ENCODE measurements at places on chromosomes 2 and 18. TPM values are rescaled to one million over a fixed set of nuclear protein-coding genes. Genes with fewer than 3 reads are reported as not detected.
A peak's percentile ranks its signal among the peaks of the same experiment; 100 is the strongest.

- DNase-seq = no peak
Observed at GRCh38 chr18:79738581-79739439, 58.9 kb upstream of the KCNG2 start.

GRCh38 chr2:20514596-20515269, 67.9 kb downstream of the RHOB start:
- DNase-seq = peak; percentile 97

DNA sequence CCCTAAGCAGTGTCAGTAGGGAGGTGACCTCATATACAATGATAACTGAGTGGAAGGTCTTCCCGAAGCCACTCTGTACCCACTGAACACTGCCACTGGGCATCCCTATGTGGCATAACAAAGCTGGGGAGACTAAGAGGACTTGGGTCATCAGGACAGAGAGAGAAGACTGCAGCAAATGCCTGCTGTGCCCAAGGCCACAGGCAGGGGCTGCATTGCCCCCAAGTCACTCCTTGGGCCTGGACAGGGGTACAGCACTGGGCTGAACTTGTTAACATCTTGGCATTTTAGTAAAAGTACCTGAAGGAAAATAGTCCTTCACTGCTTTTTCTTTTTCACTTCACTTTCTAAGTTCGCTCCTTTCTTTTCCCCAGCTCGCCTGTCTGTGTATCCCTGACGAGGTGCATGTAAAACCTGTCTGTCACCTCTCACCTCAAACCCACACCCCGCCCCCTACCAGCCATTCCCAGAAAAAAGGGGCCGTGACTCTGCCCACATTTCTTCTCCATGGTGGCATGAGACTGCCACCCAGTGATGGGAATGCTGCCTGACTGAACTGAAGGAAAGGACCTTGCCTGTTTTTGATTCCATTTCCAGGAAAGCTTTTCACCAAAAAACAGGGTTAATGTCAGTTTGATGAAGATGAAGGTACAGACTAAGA, 62.9 kb downstream of the MTHFD2 start:
- peak; percentile 42 for DNase-seq

GRCh38 chr18:78704971-78705461, 274.6 kb upstream of the SALL3 start:
- no peak for DNase-seq

DNA sequence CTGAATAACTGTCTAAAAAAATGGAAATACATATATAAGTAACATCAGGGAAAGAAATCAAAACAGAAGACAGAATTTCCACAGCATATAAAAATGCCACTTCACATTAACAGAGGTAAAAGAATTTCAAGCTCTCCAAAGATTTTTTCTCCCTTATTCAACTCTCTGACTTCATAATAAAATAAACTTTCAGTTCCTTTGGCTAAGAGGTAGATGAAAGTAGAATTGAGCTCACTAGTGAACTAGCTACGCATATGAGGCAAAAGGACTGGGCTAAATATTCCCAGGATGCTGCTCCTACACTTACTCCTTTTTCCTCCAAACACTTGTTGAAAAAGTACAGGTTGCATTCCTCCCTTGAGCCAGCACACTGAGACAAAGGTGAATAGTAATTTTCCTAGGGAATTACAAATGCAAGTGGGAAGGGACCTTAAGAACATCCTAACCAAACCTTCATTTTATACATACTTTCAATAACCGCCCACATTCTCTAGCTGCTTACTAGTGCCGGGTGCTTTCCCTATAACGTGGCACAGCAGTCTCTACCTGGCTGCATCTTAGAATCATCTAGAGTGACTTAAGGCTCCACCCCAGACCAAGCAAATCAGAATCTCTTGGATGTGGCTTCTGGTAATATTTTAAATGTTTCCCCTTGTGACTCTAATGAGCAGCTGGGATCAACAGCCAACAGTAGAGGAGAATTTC, 136.6 kb downstream of the MTCL1 start:
- DNase-seq = no peak

DNA sequence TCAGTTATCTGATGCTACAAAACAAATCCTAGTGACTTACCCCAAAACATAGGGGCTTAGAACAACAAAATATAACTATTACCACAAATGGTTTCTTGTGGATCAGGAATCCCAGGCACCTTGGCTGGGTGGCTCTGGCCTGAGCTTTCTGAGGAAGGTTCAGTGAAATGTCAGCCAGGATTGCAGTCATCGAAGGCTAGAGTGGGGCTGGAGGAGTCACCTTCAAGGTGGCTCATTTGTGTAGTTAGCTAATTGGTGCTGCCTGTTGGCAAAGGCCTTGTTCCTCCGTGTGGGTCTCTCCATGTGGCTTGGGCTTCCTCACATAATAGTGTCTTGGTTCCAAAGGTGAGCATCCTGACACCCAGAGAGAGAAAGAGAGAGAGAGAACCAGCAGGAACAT, 57.4 kb downstream of the COPS8 start:
- DNase-seq = no peak

DNA sequence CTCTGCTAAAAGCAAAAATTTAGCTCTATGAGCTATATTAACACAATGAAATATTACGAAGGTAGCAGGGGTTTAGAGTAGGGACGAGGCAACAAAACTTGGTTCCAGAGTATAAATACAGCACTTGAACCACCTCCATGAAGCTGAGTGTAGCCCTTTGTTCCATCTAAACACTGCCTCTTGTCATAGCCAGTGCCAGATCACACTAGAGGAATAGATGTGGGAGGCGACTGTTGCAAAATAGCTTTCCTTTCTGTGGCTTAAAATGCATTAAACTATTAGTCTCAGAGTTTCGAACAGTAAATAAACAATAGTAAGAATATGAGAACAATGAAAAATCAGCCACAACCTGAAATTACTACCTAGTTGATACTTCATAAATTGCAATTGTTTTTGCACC, 29.8 kb downstream of the PIEZO2 start:
- no peak for DNase-seq

DNA sequence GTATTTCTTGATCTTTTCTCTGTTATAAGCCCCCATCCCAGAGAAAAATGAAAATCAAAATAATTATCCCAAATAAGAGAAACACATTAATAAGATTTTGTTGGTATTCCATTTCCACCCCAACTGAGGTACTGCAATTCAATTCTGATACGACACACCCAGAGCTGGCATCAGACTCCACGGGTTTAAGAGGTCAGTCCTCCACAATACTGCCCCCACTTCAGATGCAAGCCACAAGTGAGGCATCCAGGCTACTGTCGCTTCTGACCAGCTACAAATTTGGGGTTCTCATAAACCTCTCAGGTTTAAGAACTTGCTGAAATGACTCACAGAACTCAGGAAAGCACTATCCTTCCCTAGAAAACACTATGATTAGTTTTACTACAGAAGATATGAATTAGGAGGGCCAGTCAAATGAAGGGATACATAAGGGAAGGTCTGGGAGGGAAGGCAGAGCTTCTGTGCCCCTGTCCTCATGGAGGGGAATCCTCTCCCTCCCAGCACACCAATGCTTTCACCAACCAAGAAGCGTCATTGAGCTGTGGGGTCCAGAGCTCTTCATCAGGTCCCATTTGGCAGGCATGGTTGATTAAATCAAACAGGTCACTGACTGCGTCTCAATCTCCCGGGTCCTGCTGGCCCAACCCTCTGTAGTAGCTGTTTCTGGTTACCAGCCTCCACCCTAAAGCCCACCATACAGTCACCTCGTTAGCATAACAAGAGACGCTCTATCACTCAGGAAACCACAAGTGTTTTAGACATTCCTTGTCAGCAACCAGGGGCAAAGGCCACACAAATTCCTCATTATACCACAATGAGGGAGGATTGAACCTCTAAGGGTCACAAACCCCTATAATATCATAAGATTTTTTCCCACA, 46.2 kb downstream of the IWS1 start:
- no peak for DNase-seq

GRCh38 chr2:170928036-170928823, 823 bp upstream of the GORASP2 start:
- no peak for DNase-seq

DNA sequence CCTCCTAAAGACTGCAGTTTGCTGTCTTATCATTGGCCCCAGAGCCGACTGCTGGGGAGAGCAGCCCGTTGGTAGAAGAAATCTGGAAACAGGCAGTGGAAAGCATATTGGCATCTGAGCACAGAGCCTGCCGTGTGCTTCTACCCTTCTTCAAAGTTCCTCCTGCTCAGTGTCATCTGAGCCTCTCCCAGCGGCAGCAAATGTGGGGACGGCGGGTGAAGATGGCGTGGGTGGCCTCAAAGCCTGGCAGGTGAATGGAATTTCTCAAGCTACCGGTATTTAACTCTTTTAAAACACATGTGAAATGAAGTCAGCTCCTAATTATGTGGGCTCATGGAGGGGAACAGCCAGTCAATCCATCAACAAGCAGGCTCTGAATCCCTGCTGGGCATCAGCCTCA, 181.6 kb upstream of the PXDN start:
- no peak for DNase-seq

GRCh38 chr18:48418539-48419276, 9.5 kb upstream of the ZBTB7C start:
- DNase-seq = no peak

- DNase-seq = peak; percentile 45
Observed at GRCh38 chr2:149422337-149422990, 92.1 kb downstream of the LYPD6 start.

- peak; percentile 83 for DNase-seq
Observed at GRCh38 chr2:101396316-101396717, 9.0 kb upstream of the CREG2 start.

DNA sequence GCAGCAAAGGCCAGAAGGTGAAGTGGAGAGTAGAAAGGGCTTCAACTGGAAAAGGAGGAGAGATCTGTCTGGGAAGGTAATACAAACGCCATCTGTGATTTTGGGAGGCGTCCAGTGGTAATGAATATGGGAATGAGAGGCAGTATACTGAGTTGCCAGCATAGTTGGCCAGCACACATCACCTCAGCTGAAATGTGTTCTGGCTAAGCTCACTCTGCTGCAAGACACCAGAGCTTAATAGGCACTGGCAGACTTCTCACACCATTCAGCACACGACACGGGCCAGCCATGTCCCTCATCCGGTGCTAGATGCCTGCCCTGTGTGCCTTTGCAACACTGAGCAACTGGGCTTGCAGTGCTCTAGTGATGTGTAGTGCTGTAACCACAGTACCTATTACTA, 277.1 kb downstream of the PIEZO2 start:
- DNase-seq = no peak

DNA sequence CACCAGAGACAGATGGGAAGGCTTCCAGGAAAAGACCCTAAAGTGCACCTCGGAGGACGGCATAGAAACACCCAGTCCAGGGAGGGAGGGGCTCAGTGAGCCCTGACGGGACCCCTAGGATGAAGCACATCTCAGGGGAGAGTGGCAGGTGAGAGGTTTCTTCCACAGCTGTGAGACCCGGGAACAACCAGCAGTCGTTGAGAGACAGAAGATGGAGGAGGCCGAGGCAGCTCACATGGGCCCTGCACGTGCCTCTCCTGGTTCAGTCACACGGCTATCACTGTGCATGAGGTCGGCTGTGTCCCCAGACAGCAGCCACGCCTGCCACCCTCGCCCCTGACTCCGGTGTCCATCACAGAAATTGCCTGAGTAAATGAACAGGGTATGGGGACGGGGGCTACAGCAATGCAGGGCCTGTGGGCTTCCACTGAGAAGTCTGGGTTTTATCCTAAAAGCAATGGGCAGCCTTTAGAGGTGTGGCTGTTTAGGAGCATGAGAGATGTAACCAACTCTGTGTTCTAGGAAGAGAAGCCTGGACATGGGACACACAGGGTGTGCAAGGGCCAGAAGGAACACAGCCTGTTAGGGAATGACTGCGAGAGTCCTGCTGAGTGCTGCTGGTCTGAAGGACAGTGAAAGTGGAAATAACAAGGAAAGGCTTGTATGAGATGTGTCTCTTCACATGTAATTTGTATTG, 102.0 kb downstream of the TMEM18 start:
- DNase-seq = no peak

- DNase-seq = peak; percentile 55
Observed at GRCh38 chr2:45134014-45134413, 124.8 kb upstream of the SIX2 start.

- no peak for DNase-seq
Observed at GRCh38 chr2:179995741-179996515, 11.2 kb downstream of the CWC22 start.

GRCh38 chr2:219598308-219599078, 836 bp downstream of the STK11IP start:
- peak; percentile 19 for DNase-seq

GRCh38 chr2:233010569-233011267, 2.3 kb downstream of the NGEF start:
- no peak for DNase-seq

GRCh38 chr2:37323781-37324535, 675 bp downstream of the PRKD3 start:
- peak; percentile 38 for DNase-seq

- DNase-seq = no peak
Observed at GRCh38 chr2:98880266-98881152, 55.5 kb downstream of the CRACDL start.

- DNase-seq = no peak
Observed at GRCh38 chr18:33733376-33733775, 155.4 kb downstream of the ASXL3 start.

- DNase-seq = no peak
Observed at GRCh38 chr2:98556344-98557033, 51.8 kb downstream of the COA5 start.

GRCh38 chr18:52679354-52679753, 339.4 kb downstream of the DCC start:
- DNase-seq = no peak

DNA sequence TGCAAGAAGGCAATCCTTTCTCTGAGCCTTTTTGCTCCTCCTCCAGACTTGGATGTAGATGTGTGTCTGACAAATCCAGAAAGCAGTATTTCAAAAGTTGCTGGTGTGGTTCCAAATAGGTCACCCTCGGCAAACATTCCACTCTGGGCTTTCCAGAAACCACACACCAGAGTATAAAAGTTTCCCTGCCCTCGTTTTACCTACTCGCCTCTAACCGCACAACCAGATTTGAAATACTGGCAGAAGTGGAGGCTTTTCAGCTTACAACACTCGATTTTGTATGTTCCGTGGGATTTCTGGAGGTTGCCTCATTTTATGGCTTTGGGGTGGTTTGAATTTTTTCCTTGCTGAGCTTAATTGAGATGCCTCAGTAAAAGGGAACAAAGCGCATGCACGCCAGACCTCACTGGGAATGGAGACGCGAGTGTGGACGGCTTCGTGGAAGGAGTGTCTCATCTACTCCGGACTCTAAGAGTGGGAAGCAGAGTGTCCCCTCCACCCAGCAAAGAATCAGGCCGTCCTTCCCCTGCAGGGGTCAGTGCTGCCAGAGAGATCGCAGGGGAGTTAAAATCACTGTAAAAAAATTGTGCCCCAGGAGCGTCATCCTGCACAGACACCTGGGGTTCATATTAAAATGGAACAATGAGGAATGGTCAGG, 44.0 kb upstream of the RPL31 start:
- peak; percentile 80 for DNase-seq

GRCh38 chr2:171509945-171510731, 12.1 kb upstream of the CYBRD1 start:
- no peak for DNase-seq

The CTNNA2 gene
- total RNA-seq = not detected

The CRYBA2 gene
- total RNA-seq = 4.3 TPM

The IL1RN gene
- total RNA-seq = not detected

The STARD6 gene
- 0.11 TPM for total RNA-seq

The TCF4 gene
- 24.1 TPM for total RNA-seq

The SRD5A2 gene
- total RNA-seq = not detected

The RTP5 gene
- not detected for total RNA-seq

The AOX1 gene
- total RNA-seq = 2.3 TPM

The DCDC2C gene
- not detected for total RNA-seq

The CYP27C1 gene
- total RNA-seq = 0.83 TPM

The LIMS4 gene
- 0.24 TPM for total RNA-seq
